ENCODE measurements at places on chromosomes 16 and 17.
A peak's percentile ranks its signal among the peaks of the same experiment; 100 is the strongest.

- no peak for DNase-seq
Observed at GRCh38 chr17:17351901-17352781, 49.0 kb downstream of the NT5M start.

DNA sequence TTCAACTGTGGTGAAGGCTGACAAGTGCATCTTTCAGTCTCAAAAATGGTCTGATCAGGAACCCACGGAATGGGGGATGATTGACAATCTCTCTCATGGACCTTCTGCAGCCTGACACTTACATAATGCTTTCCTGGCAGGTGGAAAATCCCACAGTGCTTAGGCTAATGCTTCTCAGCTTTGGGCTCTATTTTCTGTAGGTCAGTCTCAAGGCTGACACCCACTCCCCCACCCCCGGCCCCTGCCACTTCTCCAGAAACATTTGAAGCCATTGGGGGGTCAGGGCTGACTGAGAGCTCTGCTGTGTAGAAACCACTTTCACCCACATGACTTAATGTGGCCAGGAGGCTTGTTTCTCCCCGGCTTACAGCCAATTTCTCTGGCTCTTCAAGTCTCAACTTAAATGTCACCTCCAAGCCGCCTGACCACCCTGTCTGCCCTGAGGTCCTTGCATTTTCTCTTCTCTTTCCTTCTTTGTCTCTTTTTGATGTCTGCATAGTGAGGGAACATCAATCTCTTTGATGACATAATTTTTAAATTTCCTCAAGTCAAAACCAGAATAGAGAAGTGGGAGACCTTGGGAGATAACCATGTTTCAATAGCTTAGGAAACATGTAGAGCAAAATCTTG is 16.7 kb upstream of the IRF8 start:
- no peak for DNase-seq

GRCh38 chr17:29855686-29856085 is 74.3 kb downstream of the SSH2 start:
- no peak for DNase-seq

DNA sequence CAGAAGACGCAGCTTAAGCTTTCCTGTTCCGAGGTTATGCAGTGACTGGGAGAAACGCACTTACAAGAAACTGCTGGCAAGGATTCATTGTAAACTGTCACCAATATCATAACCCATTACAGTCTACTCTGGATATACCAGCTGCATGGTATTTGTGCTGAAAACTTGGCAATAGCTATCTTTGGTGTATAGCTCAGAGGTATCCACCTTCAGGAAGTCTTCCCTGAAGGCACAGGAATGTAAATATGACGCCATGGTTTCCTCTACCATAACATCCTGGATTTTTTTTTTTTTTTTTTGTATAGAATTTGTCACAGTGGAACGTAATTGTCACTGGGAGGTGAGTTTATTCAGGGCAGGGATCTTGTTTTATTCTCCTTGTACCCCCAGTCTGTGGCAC is 406.2 kb downstream of the GRIN2A start:
- DNase-seq: no peak

GRCh38 chr17:8946071-8946470 is 19.4 kb downstream of the PIK3R5 start:
- DNase-seq: no peak

GRCh38 chr17:76789235-76789788 is 51.4 kb downstream of the MFSD11 start:
- DNase-seq: no peak

GRCh38 chr17:27240086-27240801 is 53.7 kb upstream of the WSB1 start:
- no peak for DNase-seq

- DNase-seq: peak; percentile 8
Observed at GRCh38 chr17:55601874-55602364, 90.7 kb upstream of the SMIM36 start.

GRCh38 chr16:57884655-57885133 is 82.4 kb upstream of the KIFC3 start:
- DNase-seq: no peak

- DNase-seq: no peak
Observed at GRCh38 chr17:81863833-81864768, 3.8 kb upstream of the P4HB start.

GRCh38 chr16:13936596-13937081 is 16.7 kb downstream of the ERCC4 start:
- DNase-seq: no peak

GRCh38 chr17:15364615-15365014 is 23.2 kb upstream of the TEKT3 start:
- DNase-seq: no peak

GRCh38 chr17:10306585-10306984 is 66.2 kb downstream of the MYH13 start:
- no peak for DNase-seq
